ENCODE measurements at places on chromosomes 1 and 21.
A peak's percentile ranks its signal among the peaks of the same experiment; 100 is the strongest.

- peak; percentile 2 for DNase-seq
Measured at GRCh38 chr1:218344814-218345672, at the start of gene TGFB2. Gene TGFB2 (plus strand): TSS chr1:218345336. CDS start chr1:218346702, 1,366 bp downstream.

GRCh38 chr1:244054924-244055263, 3.8 kb downstream of the ZBTB18 start:
- DNase-seq: no peak

DNA sequence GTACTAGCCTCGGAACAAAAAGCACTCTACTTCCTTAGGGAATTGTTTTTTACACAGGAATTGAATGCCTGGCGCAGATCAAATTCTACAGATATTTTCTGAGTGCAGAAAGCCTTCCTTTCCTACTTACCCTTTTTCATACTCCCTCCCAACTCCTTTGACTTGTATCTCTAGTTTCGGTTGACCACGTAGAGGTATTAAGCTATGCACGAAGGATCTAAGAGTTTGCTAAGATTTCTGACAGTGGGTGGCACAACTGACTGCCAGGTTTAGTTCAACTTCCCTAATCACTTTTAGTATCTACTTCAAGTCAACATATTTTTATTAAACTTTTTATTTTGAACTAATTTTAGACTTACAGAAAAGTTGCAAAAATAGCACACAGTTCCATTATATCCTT, 5.0 kb downstream of the TOR1AIP2 start:
- DNase-seq: no peak

GRCh38 chr21:33283203-33283602, 17.0 kb downstream of the IL10RB start:
- no peak for DNase-seq

DNA sequence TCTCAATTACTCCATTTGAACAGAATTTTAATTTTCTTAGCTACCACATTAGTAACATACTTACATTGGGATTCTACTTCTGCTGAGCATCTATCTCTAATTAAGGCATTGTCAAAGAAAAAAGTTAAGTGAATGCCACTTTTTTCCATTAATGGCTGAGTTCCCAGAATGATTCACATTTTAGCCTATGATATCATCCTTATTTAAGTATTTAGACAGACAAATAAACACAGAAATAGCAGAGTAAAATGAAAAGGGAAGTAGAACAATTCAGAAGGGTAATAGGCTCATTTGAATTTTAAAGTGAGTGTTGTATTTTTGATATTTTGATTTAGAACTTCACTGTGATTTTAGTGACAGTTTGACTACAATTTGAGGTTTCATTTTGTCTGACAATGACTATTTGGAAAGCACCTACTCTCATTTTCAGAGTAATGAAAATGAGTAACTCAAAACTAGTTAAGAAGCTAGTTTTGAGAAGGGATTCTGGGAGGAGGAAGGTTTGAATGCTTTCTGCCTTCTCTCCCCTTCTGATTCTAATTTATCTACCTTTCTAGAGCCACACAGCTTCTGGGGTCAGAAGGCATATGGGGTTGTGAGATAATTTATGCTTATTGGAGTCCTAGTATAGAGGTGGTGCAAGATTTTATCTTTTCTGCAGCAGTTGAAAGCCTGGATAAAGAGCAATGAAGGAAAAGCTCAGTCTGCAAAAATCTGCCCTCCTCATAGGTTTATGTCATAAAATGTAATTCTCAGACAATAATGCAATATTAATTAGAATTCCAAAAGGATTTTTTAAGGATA, 15.5 kb downstream of the LYPLAL1 start:
- no peak for DNase-seq

DNA sequence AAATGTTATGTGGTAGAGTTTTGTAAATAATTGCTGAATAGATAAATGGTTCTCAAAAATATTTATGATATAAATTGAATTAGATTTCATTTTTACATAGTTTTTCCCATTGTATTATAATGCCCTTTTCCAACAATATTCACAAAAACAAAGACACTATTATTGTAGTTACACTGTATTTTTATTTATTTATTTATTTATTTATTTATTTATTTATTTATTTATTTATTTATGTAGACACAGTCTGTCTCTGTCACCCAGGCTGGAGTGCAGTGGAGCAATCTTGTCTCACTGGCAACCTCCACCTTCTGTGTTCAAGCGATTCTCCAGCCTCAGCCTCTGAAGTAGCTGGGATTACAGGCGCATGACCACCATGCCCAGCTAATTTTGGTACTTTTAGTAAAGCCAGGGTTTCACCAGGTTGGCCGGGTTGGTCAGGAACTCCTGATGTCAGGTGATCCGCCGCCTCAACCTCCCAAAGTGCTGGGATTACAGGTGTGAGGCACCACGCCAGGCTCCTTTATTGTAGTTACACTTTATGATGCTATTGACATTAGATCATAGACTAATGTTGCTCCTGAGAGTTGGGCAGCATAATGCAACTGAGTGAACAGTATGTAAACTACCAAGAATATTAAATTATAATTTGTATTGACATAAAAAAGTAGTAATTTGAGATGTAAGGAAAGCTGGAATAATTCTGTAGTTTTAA, 1430.0 kb upstream of the PRMT6 start:
- no peak for DNase-seq

DNA sequence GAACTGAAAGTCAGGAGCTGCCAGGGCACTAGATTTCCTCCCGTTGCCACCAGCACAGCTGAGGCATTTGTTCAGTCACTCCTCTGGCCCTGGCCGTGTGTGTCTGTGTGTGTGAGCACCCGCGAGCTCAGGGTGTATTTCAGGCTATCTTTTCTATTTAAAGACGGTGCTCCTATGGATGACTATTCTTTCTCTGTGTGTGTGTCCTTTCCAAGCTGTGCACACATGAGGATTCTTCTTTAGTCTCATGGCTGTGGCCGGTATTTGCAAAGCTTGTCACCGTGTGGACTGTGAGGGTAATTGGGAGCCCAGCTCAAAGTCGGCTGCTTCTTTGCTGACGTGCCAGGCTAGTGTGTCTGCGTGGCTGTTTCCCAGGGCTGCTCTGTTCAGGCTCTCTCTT, 3.0 kb upstream of the KCND3 start:
- no peak for DNase-seq
